ENCODE measurements at places on chromosomes 12 and 14.

DNA sequence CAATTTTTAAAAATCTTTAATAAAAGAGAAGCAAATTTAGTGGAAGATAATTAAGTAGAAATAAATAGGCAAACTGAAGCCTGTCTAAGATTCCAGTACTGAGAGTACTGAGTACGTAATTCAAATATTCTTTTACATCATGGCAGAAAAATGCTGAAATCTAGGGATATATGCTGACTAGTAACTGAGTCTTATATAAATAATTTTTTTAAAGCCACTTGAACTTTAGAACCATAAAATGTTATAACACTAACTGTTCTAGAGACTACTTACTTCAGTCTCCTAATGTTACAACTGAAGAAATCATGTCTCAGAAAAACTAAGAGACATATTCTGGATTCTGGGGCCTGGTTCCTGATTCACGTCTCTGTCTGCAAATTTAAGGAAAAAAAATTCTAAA is 230.6 kb upstream of the PLEKHG7 start:
- no peak for DNase-seq

GRCh38 chr12:61291647-61292046 is 968.6 kb upstream of the USP15 start:
- no peak for DNase-seq

DNA sequence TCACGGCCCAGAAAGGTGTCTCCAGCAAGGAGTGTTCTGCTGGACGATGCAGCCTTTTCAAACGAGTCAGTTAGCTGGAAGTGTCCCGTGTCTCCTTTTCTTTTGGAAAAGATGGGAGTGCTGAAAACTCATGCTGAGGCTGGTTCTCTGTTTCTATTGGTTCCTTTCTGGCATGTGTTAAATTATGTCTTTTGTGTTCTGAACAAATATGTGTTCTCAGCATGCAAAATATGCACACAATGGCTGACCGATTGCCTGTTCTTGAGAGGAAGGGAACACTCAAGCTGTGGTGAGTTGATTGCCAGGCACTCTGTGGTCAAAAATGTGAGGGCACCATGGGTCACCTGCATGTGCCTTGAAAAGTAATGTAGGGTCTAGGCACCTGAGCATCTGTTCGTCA is 181.3 kb downstream of the CACNA1C start:
- DNase-seq, result no peak

GRCh38 chr12:131445795-131446194 is 265.1 kb upstream of the SFSWAP start:
- DNase-seq, result no peak

DNA sequence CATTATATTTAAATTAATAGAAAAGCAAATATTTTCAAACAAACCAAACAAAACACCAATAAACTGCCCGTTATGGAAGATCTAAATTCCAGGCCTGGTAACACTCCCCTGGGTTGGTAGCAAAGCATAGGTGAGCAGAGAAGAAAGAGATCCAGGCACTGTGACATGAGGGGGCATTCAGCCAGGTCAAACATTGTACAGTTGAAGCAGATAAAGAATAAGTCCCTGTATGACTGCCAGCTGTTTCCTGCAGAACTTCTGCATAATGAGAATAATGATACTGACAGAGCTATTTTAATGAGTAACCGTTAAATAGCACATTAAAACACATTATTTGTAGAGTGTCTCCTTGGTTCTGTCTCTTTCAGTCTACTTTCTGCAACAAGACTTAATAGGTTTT is 35.4 kb downstream of the SLC38A1 start:
- DNase-seq, result no peak

GRCh38 chr14:73787486-73788316 is 63.9 kb upstream of the PTGR2 start:
- DNase-seq, result peak; percentile 53

DNA sequence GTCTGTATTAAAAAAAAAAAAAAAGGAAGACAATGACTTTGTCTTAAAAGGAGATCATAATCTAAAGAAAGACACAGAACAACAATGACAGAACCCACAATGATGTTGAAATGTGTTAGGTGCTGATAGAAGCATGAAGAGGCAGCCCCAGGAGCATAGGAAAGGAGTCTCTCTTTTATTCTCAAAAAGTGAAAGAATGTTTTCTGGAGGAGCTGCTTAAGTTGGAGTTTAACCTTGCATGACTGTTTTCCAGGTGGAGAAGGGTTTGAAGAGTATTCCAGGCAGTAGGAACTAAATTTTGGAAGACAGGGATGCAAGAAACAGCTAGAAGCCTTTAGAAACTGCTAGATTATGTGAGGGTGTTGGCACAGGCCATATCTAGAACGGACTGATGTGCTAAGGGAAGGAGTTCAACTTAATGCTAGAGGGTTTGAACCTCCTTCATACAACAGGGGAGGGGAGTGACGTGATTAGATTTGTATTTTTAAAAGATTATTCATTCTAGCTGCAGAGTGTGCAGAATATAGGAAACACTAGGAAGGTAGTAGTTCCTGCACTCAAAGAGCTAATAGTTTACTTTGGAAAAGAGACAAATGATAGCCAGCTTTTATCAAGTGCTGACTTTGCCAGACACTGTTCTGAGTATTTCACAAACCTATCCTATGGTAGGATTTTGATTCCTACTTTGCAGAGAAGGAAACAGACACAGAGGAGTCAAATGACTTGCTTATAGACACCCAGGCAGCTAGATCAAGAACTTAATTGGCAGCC is 4.6 kb upstream of the RPL6 start:
- no peak for DNase-seq

GRCh38 chr14:80456209-80456608 is 244.9 kb upstream of the DIO2 start:
- DNase-seq, result no peak

DNA sequence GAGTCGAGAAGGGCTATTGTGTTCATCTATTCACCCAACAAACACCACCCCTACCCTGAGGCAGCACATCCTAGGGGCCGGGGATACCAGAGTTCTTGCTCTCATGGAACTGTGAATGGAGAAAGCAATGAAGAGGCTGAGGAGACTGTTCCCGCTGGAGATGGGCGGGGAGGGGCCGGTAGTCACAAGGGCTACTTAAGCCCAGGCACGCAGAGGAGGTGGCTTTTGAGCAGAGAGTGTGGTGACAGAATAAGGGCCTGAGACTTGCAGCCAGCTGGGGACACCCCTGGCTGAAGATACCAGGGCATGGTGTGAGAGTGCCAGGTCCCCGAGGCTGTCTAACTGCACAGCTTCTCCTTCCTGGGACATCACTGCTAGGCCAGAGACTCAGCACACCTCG is 114.1 kb upstream of the EVL start:
- no peak for DNase-seq

DNA sequence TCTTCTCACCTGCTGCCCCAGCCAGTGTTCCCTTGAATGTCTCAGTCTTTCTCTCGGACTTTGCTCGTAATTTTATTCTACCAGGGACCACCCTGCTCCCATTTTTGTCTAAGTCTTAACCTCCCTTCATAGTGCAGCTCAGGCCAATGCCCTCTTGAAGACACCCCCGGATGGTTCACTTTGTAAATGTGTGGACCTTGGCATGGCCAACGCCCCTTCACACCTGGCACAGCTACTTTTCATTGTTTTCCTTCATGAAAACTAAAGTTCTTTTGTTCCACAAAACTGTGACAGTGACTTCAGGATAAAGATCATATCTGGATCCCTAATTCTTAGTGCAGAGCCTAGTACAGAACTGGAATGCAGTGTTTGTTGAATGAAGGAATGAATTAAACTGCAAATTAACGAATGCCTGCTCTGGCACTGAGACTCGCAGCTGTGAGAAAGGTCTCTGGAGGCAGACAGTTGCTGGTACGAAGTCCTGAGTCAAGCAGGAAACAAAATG is 3.5 kb upstream of the RNASE4 start:
- peak; percentile 43 for DNase-seq

- no peak for DNase-seq
These were observed 238.7 kb downstream of the AKAP6 start for GRCh38 chr14:32567543-32568384.

GRCh38 chr12:11542599-11542998 is 106.9 kb upstream of the ETV6 start:
- no peak for DNase-seq

GRCh38 chr12:119836781-119837180 is 40.3 kb downstream of the CIT start:
- no peak for DNase-seq

- no peak for DNase-seq
These were observed 201.4 kb downstream of the C12orf50 start for GRCh38 chr12:87827638-87828264.

- no peak for DNase-seq
These were observed 219.6 kb upstream of the C14orf180 start for GRCh38 chr14:104359969-104360442.

- peak; percentile 93 for DNase-seq
These were observed 568.3 kb downstream of the TMEM121 start for GRCh38 chr14:106094654-106095189.

DNA sequence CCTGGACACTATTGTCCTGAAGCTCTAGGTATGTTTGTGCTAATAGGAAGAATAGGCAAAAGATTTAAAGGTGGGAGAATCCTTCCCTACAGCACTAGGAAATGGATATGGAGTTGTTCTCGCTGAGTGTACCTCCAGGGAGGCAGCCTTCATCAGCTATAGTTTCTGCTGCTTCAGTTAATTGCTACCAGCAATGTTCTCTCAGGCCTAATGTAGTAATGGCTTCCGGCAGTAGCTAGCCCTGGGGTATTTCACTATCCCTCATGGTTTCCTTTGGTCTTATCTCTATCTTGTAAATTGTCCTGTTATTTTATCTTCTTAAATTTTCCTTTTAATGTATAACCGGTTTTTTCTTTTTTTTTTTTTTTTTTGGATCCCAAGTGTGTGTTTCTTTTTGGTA is 9.3 kb upstream of the CLEC12A start:
- DNase-seq, result no peak

GRCh38 chr12:85923767-85924331 is 49.8 kb downstream of the NTS start:
- no peak for DNase-seq

GRCh38 chr12:53097564-53098353 is at the start of gene IGFBP6:
IGFBP6 (plus strand) TSS chr12:53097667; CDS start chr12:53097718, 51 bp downstream.
- DNase-seq, result peak; percentile 53

GRCh38 chr14:74954232-74954946 is 1.0 kb downstream of the PGF start:
- DNase-seq, result no peak

GRCh38 chr12:87227162-87227561 is 802.0 kb downstream of the C12orf50 start:
- DNase-seq, result no peak

DNA sequence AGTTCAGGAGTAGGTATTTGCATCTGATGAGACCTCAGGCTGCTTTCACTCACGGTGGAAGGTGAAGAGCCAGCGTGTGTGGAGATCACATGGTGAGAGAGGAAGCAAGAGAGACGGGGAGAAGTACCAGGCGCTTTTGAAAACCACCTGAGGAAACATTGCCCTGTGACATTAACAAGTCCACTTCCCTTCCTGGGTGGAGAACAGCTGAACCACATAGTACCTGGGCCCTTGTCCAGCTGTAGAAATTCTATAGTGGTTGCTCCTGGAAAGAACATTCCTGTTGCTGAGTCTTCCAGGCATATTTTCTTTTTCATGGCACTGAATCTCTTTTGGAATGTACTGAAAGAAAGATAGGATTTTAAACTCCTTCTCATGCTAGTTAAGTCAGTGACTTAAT is 87.3 kb upstream of the RIN3 start:
- DNase-seq, result no peak

DNA sequence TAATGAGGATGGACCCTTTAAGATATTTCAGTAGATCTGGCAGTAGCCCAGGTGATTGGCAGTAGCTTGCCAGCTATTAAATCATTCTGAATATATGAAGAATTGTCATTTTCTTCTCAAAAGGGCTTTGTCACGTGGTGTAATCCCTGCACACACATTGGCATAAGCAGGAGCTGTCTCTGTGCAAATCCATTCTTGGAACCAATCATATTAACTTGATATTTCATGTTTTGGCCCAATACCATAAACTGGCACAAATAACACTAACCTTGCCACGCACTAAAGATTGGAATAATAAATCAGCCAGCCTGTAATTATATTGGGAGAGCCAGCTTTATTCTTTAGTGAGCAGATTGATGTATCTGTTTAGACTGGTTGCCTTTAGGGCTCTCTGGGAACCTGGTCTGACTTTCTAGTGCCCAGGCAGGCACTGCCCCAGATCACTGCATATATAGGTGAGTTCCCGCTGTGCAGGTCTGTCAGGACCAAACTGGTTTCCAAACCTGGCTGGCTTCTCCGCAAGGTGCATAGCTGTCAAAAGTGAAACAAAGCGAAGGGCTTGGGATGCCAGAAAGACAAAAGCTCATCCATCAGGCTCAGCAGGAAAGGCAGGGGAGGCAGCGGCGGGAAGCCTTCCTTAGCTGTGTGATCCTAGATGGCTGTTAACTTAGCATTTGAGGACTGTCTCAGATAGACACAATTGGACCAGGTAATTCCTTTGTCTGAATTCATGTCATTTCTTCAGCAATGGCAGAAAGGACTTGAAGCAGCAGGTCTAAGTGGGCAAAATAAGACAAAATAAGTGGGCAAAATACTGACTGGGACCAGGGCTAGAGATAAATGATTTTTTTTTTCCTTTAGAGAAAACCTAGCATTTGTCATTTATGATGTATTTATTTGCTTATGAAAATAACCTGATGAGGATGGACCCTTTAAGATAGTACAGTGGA is 128.8 kb upstream of the DYRK2 start:
- DNase-seq, result no peak

DNA sequence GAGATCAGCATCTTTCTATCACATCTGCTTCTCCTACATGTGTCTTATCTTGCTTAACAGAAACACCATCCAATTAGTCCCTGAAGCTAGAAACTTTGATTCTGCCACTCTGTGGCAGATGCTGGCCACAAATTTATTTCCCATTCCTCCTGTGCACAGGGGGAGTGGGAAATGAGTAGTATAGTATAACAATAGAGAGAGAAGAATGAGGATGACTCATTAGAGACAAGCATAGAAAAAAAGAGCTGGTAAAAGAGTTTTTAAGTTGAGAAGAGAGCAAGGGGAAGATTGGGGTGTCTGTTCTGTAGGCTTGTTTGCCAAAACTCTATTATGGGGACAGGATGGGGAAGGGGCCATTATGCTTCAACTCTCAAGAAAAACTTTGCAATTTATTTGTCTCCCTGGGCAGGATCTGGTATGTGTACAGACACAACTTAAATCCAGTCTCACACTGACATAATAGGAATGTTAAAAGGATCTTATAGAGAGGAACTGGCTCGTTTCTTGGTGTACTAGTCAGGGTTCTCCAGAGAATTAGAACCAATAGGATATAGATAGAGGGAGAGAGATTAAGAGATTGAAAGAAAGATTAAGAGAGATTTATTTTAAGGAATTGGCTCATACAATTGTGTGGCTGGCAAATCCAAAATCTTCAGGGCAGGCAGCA is 142.6 kb upstream of the CPSF6 start:
- DNase-seq, result no peak

DNA sequence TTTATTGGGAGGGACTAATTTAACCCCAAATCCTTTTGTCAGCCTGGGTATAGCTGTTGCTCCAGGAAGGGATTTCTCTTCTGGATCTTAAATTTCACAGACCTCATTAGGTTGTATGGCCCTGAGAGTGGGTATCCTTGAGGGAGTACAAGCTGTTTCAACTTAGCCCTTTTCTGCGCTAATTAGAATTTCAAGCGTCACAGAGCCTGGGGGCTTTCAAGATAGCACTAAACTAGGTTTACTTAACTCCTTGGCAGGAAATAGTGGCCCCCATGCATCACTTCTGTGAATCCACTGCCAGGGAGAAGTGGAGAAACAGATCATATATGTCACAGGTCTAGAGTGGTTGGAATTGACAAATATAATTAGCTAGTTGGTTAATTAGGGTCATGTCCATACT is 5.9 kb upstream of the PDE1B start:
- no peak for DNase-seq

- DNase-seq, result no peak
These were observed 207.9 kb upstream of the BCL2L14 start for GRCh38 chr12:11862798-11863197.
